ENCODE measurements at places on chromosomes 5 and 9.
A peak's percentile ranks its signal among the peaks of the same experiment; 100 is the strongest.

DNA sequence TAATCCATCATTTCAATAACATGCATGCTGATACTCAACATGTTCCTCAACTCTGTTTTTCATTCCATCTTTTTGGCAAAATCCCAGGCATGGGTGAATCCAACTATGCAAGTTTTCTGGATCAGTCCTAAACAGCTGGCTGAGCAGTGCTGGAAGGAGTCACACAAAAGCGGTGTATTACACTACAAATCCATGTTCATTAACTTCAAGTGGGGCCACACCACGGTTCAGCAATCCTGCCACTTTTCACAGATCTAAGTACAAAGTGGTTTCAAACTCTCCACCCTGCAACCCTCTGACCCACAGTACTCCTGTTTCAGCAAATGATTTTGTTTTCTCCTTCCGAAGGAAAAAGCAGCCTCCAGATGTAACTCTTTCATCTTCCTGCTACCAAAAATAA lies 222.5 kb downstream of the EPB41L4A start:
- no peak for DNase-seq

DNA sequence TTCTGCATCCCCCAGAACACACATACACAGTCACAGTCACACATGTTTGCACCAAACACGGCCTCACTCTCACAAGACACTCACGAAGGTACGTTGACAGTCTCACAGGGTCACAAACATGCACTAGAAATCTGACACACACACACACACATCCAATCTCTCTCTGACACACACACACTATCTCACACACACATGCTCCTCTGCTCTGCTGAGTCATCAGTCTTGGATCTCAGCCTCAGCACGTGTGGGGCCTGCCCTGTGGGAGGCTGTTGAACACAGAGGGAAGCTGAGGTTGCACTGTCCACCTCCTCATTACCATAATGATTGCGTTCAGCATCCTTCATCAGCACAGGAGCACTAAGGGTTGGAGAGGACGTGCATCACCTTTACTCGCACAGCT lies 188.8 kb downstream of the MTRR start:
- no peak for DNase-seq

DNA sequence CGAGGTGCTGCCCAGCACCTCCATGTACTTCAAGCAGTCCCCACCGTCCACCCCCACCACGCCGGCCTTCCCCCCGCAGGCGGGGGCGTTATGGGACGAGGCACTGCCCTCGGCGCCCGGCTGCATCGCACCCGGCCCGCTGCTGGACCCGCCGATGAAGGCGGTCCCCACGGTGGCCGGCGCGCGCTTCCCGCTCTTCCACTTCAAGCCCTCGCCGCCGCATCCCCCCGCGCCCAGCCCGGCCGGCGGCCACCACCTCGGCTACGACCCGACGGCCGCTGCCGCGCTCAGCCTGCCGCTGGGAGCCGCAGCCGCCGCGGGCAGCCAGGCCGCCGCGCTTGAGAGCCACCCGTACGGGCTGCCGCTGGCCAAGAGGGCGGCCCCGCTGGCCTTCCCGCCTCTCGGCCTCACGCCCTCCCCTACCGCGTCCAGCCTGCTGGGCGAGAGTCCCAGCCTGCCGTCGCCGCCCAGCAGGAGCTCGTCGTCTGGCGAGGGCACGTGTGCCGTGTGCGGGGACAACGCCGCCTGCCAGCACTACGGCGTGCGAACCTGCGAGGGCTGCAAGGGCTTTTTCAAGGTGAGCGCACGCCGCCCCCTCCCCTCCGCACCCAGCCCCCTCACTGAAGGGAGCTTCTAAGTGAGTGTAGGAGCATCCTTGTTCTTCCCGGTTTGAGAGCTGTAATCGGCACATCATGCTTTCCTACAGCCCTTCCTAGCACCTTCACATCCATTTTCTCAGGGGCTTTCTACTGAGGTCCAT lies 6.9 kb downstream of the NR4A3 start:
- DNase-seq, result no peak

GRCh38 chr9:15299374-15299939 lies 7.6 kb downstream of the TTC39B start:
- DNase-seq, result peak; percentile 48

DNA sequence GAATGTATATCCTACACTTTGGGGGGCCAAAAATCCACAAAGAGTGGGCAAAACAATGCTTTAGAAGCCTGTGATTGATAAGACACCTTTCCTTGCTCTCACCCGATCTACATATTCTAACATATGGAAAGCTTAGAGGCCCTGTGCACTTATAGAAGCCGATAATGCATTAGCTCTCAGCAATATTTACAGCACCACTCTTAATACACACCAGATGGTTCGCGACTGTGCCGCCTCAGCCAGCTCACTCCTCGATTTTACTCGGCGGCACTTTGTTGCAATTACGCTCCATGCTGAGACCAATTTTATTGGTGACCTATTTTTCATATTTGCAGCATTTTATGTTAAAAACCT lies 18.8 kb downstream of the NR2F1 start:
- DNase-seq, result no peak

DNA sequence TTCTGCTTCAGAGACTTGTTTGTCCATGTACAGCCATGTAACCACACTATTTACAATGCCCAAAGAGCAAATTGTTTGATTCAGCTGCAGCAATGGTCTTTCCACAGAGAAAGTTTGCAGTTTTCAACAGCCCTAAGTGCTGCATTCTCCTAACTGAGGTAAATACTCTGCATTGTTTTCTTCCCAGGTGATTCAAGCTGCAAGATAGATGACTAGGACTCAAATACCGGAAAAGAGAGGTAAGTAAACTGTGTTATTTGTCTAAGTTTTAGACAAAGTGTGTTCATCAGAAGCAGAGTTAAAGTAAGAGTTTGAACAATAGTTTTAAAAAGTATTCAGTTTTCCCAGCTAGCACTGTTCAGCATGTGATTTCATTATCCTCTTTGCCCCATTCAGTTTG lies 1046.7 kb upstream of the C9orf72 start:
- no peak for DNase-seq

DNA sequence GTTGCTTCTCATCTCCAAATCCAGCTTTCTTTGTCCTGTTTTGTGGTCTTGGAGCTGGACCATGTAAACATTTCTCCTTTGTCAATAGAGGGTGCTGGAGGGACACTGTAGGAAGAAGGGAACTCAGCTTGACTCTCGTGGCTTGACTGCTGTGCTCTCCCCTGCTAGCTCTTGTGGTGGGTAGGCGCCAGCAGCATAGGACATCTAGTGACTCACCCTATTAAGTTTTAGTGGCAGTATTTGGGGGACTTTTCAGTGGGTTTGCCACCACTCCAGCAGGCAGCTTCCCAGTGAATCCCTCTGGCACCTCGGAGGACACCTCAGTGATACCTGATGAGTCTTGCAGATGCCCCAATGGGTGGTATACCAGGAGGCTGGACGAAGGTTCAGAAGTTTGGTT lies 97.8 kb downstream of the TSSK1B start:
- no peak for DNase-seq

- DNase-seq, result no peak
Observed at GRCh38 chr5:139566611-139567010, 5.5 kb downstream of the UBE2D2 start.

- no peak for DNase-seq
Observed at GRCh38 chr9:114366334-114367128, 21.3 kb downstream of the AKNA start.

DNA sequence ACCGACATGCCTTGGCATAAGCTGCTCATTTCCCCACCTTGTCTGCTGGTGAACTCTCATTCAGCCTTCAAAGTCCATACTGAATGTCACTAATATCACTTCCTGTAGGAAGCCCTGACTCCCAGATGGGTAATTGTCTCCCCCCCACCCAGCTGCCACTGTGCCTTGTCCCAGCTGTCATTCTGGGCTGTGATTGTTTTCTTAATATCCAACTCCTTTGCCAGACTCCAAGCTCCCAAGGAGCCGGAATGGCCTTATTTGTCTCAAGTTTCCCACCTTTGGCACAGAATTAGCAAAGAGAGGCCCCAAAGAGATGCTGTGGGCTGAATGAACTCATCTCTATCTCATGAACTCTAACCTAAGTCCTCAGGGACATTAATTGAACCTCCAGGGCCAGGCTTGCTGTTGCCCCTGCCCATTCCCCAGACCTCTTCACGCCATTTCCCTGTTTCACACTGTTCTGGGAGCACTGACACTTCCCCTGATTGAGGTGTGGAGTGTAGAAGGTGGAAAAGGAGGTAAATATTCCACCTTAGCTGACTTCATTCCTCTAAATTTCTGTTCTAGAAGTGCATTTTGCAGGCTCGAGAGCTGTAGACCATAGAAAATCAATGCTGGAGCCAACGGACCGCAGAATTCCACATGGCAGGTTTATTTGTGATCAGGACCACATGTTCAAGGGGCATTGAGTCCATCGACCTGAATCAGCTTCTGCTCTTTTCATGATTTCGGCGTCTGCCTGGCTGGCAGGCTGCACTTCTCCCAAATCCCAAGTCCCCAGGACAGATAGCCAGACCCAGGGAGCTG lies 4.9 kb upstream of the SH3PXD2B start:
- DNase-seq, result no peak

DNA sequence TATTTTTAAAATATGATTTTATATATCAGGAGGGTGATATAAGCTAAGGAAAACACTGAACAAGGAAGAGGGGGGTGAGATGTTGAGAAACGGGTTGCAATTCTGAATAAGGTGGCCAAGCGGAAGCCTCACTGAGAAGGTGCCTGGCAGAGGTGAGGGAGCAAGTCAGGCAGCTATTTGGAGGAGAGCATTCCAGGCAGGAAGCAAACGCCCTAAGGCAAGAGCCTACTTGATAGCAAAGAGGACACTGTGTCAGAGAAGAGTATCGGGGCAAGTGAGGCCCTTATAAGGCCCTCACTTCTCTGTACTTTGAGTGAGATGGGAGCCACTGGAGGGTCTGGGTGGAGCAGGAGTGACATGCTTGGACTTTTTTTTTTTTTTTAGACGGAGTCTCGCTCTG lies 8.0 kb upstream of the CTNNA1 start:
- DNase-seq, result no peak

DNA sequence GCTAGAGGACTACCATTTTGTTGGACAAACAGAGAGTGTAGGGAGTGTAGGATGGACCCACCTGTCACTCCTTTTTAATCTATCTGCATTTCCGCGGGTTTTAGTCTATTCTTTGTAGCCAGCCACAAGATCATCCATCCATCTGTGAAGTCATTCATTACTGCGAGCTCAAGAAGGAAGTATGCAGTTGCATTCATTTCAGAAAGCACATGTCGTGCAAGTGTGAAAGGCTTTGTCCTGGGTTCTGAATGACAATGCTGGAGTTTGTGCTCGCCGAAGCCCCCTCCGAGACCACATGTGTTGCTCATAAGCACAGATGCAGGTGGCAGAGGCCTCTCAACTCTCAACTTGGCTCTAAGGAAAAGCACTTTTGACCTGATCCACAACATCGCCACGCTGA lies 70.3 kb upstream of the BASP1 start:
- no peak for DNase-seq

DNA sequence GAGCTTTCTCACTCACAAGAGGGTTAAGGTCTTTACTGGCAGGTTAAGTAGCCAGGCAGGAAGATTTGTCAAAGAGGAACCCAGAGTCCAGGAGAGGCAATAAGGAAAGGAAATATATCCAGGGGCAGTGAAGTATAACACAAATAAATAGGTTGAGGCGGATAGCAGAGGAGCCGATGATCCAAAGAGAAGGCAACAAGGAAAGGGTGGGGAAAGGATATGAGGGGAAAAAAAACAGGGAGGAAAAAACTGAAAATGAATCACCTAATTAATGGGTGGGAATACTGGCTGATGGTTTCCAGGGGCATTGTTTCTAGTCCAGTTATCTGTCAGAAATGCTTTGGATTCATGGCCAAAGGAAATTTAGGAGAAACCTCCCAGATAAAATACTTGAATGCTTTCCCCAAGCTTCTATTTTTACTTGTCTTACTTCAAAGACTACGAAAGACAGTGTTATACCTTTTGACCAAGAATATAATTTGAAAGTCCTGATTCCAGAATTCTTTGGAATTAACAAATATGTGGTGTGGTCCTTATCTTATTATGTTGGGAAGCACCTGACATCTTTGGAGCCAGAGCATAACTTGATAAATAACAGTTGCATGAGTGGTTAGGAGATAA lies 146.5 kb downstream of the AOPEP start:
- no peak for DNase-seq

GRCh38 chr5:72266862-72267261 lies 53.2 kb downstream of the MRPS27 start:
- no peak for DNase-seq

DNA sequence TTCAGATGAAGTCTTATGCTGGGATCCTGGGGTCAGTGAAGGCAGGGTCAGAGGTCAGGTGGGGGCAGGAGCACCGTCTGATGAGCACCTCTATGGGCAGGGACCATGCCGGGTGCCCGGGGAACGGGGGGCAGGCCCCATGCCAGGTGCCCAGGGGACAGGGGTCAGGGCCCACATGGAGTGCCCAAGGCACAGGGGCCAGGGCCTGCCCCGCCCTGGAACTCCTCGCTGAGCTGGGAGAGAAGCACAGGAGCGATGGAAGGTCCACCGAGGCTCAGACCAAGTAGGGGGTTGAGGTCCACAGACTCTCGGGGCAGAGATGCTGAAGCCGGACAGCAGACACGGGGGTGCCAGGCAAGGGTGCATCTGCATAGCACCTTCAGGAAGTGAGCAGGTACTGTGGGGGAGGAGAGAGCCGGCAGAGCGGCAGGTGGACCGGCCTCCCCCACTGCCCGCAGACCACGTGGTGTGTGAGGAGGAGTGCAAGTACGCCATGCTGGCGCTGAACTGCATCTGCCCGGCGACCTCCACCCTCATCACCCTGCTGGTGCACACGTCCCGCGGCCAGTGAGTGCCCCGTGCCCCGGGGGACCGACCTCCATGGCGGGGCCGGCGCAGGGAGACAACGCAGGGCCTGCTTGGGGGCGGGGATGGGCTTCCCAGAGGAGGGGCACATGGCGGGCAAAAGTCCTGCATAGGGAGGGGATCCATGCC lies 67.7 kb downstream of the KCNT1 start:
- no peak for DNase-seq

GRCh38 chr5:53087621-53088121 lies 21.9 kb downstream of the MOCS2 start:
- DNase-seq, result no peak

GRCh38 chr9:3528451-3528850 lies 2.6 kb upstream of the RFX3 start:
- peak; percentile 89 for DNase-seq

DNA sequence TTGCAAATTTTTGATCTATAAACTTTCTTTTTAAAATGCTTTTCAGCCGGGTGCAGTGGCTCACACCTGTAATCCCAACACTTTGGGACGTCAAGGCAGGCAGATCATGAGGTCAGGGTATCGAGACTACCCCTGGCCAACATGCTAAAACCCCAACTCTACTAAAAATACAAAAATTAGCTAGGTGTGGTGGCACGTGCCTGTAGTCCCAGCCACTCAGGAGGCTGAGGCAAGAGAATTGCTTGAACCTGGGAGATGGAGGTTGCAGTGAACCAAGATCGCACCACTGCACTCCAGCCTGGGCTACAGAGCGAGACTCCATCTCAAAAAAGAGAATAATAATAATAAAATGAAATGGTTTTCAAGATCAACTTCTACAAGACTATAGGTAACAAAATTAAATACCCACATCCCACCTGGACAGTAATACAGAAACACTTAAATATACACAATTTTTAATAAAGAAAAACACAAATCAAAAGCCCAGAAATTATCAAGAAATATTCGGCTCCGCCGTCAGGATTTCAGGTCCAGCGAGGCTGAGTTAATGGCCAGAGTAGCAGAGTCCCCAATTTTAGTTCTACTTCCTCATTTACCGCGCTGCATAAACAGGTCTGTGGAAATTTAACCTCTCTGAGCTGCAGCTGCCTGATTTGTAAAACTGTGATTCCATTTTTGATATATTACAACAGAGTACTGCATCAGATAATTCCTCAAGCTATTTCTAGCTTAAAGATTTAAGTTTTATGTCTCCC lies 4.0 kb downstream of the TUT7 start:
- no peak for DNase-seq
